ENCODE measurements at places on chromosomes 3 and 15.

GRCh38 chr3:150090006-150090405 is 119.3 kb upstream of the PFN2 start:
- DNase-seq = peak; percentile 46

GRCh38 chr3:14297784-14298236 is 104.6 kb upstream of the SLC6A6 start:
- no peak for DNase-seq

GRCh38 chr3:170154084-170154483 is 27.4 kb downstream of the PHC3 start:
- DNase-seq = peak; percentile 28

GRCh38 chr15:37888356-37888755 is 46.1 kb upstream of the TMCO5A start:
- DNase-seq = no peak

DNA sequence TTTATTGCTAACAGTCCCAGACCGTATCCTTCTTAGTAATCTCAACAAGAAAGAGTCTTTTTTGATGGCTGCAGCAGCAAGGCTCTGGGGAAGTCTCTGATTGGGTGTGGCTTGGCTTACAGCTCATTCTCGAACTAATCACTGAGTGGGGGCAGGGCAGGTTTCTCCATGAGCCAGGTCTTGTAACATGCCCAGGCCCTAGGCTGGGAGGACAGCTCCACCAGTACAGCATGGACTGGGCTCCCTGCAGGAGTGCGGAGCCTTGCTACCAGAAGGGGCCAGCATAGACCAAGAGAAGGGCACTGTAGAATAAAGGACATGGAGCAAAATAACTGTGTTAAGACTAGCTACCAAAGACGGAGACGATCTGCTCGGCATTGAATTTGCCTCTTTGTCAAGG is 7.2 kb downstream of the CD276 start:
- peak; percentile 93 for DNase-seq

GRCh38 chr3:194758716-194759115 is 73.0 kb downstream of the FAM43A start:
- DNase-seq = no peak

DNA sequence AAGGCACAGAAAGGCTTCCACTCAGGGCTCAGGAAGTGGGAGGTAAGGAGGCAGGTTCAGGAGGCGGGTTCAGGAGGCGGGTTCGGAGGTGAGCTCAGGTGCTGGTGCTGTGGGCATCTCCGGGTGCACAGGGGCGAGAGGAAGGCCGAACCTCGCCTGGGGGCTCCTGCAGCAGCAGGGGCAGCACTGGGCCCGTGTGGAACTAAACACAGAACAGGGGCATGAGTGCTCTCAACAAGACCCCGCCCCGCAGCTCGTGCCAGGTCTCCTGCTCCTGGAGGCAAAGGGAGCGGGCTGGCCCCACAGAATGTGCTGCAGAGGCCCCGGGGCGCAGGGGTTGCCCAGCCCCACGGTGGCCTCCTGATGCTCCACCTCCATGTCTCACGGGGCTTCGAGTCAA is 13.7 kb downstream of the ZDHHC19 start:
- DNase-seq = no peak

- peak; percentile 30 for DNase-seq
Observed at GRCh38 chr3:123706871-123707270, 122.0 kb upstream of the HACD2 start.

Data from fibroblast of mammary gland (primary cell).